ENCODE measurements at places on chromosomes 3 and 15.

- DNase-seq = peak; percentile 68
These were observed 213.8 kb upstream of the STAC start for GRCh38 chr3:36166477-36166876.

- no peak for DNase-seq
These were observed 78.7 kb upstream of the TSC22D2 start for GRCh38 chr3:150329408-150329807.

- no peak for DNase-seq
These were observed 810.3 kb downstream of the ROBO1 start for GRCh38 chr3:78957456-78957855.

GRCh38 chr3:127764841-127765362 is 57.4 kb downstream of the MGLL start:
- no peak for DNase-seq

GRCh38 chr3:113805249-113805648 is 33.3 kb upstream of the GRAMD1C start:
- DNase-seq = no peak

DNA sequence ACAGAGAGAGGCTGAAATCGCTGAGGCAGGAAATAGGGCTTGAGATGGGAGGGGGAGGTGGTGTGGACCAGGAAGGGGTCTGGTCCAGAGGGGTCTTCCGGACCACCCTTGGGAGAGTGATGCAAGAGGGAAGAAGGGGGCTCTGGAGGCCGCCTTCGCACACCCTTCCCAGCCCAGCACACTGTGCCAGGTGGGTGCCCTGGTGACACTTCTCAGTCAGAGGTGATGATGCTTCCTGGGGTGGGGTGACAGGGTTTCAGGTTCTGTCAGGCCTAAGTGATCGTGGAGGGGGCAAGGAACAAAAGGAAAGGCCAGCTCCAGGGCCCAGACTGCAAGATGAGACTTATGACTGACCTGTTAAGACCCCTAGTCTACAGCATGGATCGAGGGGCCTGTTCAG is 12.7 kb downstream of the SEMA3G start:
- DNase-seq = no peak
